Esophagus mucosa (tissue), 1 donor: ENCODE measurements at places on chromosomes 3 and 15. TPM values are rescaled to one million over a fixed set of nuclear protein-coding genes. Genes with fewer than 3 reads are reported as not detected.

Gene KLHL40
- not detected for total RNA-seq

Gene LHFPL4
- not detected for total RNA-seq

Gene SLC22A13
- 0.64 TPM for total RNA-seq

GRCh38 chr3:159583662-159584061 is 405.0 kb upstream of the IL12A start:
- no peak for ATAC-seq

DNA sequence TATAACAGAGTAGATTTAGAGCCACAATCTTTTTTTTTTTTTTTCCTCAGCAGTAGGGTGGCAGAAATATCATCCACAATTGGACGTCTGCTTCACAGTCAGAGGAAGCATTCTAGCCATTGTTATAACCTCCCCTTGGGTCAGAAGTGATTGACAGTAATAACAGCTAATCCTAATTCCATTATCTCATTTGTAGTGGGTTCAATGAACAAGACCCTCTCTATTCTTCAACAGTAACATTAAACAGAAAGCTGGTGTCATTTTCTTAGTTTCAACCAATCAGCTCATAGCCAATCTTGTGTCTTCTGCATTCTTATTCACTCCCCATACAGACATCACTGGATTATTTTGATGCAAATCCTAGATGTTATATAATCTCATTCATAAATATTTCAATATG is 44.6 kb downstream of the QTRT2 start:
- no peak for ATAC-seq

GRCh38 chr3:79085171-79085570 is 682.6 kb downstream of the ROBO1 start:
- no peak for ATAC-seq

DNA sequence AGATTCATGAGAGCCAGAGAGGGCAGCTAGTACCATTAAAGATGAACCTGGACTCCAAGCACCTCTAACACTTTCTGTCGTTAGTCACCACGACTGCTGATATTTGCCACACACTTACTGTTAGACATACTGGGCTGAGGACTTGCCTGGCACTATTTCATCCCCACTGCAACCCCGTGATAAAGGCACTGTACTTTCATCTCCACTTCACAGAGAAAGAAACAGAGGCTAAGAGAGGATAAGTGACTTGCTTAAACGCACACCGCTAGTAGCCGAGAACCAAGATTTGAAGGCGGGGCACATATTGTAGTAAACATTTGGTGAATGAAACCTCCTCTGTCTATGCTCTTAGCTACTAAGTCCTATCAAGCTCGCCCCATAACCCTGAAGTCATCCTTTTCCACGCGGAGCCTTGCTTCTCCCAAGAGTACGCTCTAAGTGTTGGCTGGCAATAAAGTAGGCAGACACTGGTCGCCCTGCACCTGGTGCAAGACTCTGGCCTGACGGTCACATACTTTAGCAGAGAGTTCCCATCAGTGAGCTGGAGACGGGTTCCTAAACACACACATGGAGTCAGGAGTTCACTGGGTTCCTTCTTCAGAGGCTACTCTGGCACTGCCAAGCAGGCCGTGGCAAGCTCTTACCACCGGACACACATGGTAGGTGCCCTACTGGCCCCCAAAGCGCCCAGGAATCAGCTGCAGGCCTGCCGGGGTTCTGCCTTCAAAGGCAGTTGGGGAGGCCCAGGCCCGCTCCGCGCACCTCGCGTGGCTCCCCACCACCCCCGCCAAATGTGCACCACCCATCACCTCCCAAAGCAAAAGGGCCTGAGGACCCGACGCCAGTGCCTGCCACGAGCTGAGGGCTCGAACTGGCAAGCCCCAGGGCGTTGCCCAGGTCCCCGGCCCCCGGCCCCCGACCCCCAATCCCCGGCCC is 951 bp downstream of the POMGNT2 start:
- peak; percentile 33 for ATAC-seq

DNA sequence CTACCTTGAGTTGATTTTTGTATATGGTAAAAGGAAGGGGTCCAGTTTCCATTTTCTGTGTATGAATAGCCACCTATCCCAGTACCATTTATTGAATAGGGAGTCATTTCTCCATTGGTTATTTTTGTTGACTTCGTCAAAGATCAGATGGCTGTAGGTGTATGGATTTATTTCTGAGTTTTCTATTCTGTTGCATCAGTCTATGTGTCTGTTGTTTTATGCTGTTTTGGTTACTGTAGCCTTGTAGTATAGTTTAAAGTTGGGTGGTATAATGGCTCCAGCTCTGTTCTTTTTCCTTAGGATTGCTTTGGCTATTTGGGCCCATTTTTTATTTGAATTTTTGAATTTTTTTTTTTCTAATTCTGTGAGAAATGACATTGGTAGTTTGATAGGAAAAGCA is 125.5 kb upstream of the FGF7 start:
- ATAC-seq, result no peak

DNA sequence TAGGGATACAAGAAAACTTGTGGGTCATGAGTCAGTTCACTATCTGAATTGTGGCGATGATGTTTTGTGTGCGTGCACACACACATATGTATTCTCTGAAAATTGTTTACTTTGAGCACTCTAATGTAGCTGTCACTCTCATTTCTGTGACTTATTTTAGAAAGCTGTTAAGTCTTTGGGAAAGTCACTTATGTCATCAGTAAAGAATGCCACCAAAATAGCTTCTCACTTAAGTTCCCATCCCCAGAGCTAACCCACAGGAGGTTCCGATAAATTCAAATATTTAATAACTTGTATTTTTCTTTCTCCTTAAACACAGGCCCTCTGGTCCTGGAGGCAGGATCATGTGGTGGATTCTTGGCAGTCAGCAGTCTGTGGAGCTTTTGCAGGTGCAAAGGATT is 138.3 kb downstream of the LRIG1 start:
- ATAC-seq, result no peak
